Stimulated activated naive CD8-positive, alpha-beta T cell treated with anti-CD3 and anti-CD28 coated beads, Interleukin-15, amount 100 ng/mL, for 72 hours (primary cell): ENCODE measurements at places on chromosomes 4 and X.

- DNase-seq, result no peak
These were observed 326.8 kb downstream of the INPP4B start for GRCh38 chr4:142519342-142519741.

- no peak for DNase-seq
These were observed 611.9 kb downstream of the STPG2 start for GRCh38 chr4:97531351-97531750.

- peak; percentile 57 for DNase-seq
These were observed at the start of gene ARX for GRCh38 chrX:25015486-25016360. ARX (minus strand) TSS chrX:25015965; CDS start chrX:25015737, 228 bp downstream.

- no peak for DNase-seq
These were observed 22.1 kb upstream of the HSD17B10 start for GRCh38 chrX:53456254-53456653.

- no peak for DNase-seq
These were observed 126.6 kb downstream of the SLC39A8 start for GRCh38 chr4:102218656-102219055.
